ENCODE measurements at places on chromosomes 3 and 15. TPM values are rescaled to one million over a fixed set of nuclear protein-coding genes. Genes with fewer than 3 reads are reported as not detected.

GATM gene
- 1.3 TPM for total RNA-seq

DNAH1 gene
- 1.2 TPM for total RNA-seq

MORC1 gene
- total RNA-seq: not detected

TLE3 gene
- total RNA-seq: 19.2 TPM

DPPA2 gene
- total RNA-seq: not detected

FBXW12 gene
- total RNA-seq: not detected

GNAT1 gene
- 0.26 TPM for total RNA-seq

GOLGA6D gene
- not detected for total RNA-seq

MYRIP gene
- total RNA-seq: not detected

IQCF5 gene
- total RNA-seq: not detected

RRP9 gene
- 27.1 TPM for total RNA-seq

TNFAIP8L3 gene
- 5.0 TPM for total RNA-seq

SLC27A2 gene
- 1.3 TPM for total RNA-seq

SHISA5 gene
- 131 TPM for total RNA-seq

CHRFAM7A gene
- total RNA-seq: 0.51 TPM

TFG gene
- 68.2 TPM for total RNA-seq

TGM5 gene
- total RNA-seq: 1.8 TPM

ADCY5 gene
- not detected for total RNA-seq

LPP gene
- total RNA-seq: 19.5 TPM

CHDH gene
- total RNA-seq: under 0.01 TPM

RAD54L2 gene
- total RNA-seq: 14.2 TPM

CYP11A1 gene
- not detected for total RNA-seq

POTEB gene
- total RNA-seq: not detected

CTXN2 gene
- not detected for total RNA-seq

NR1I2 gene
- not detected for total RNA-seq

GPR15 gene
- total RNA-seq: not detected

RARB gene
- 0.26 TPM for total RNA-seq

STARD9 gene
- total RNA-seq: 0.64 TPM

LRRC34 gene
- under 0.01 TPM for total RNA-seq

MGLL gene
- total RNA-seq: 25.5 TPM

SLC22A13 gene
- total RNA-seq: 0.77 TPM

LSAMP gene
- 0.26 TPM for total RNA-seq

SOX14 gene
- total RNA-seq: not detected

AKAP13 gene
- total RNA-seq: 53.4 TPM

GCNT3 gene
- 37.5 TPM for total RNA-seq

FGD5 gene
- total RNA-seq: not detected

HTR3E gene
- not detected for total RNA-seq

TF gene
- under 0.01 TPM for total RNA-seq

CCDC12 gene
- 41.9 TPM for total RNA-seq

PEX5L gene
- total RNA-seq: under 0.01 TPM

PLA2G4E gene
- total RNA-seq: under 0.01 TPM

WDR93 gene
- not detected for total RNA-seq

TGM4 gene
- under 0.01 TPM for total RNA-seq

GPR160 gene
- 2.0 TPM for total RNA-seq

TICRR gene
- total RNA-seq: 0.26 TPM

TMEM158 gene
- total RNA-seq: 1.3 TPM

GOLGA8H gene
- 0.13 TPM for total RNA-seq

MOBP gene
- total RNA-seq: not detected

ACP3 gene
- 7.0 TPM for total RNA-seq

CPN2 gene
- not detected for total RNA-seq

CCR4 gene
- not detected for total RNA-seq

IGSF10 gene
- not detected for total RNA-seq

GABRR3 gene
- not detected for total RNA-seq

HIGD2B gene
- total RNA-seq: not detected

Measured in bronchial epithelial cell (primary cell).